ENCODE measurements at places on chromosomes 13 and 19.

DNA sequence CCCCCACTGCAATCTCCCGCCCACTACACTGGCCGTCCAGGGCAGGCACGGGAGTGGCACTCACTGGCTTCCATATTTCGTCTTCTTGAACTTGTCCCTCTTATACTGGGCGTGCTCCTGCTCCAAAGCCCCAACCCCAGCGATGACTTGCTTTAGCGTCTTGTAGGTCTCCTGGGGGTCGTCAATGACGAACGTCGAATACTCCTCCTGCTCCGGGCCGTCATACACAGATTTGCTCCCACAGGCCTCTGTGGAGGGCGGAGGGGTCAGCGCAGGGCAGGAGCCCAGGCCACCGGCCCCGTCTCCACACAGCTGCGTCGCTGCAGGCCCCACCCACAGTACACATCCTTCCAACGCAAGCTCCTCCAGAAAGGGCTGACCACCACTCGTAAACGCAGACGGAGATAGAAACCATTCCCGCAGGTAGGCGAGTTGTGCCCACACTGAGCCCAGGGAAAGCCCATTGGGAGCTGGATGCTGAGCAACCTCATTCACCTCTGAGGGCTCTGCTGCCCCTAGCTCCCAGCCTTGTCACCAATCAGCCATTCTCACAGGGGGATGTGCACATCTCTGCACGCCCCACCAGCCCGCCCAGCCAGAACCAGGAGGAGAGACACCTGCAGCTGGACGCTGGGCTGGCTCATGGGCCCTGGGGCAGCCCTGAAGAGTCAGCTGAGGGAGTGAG lies 7.9 kb upstream of the C13orf46 start:
- DNase-seq = no peak

DNA sequence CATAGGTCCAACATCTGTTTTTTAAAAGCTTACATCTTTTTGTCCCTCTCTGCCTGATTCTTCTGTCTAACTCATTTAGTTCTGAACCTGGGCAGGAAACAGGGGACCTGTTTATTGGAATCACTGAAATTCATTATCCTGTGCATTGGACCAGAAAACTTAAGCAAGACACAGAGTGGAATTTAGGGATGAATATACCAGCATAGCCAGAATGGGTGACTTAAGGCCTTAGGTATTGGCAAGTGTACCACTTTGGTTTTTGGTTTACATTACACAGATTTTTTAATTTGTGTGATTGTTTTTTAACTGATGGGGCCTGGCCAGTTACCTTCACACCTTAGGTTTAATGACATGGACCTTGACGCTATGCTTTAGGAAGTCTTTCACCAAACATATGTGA lies 232.5 kb downstream of the GPC5 start:
- DNase-seq = no peak

DNA sequence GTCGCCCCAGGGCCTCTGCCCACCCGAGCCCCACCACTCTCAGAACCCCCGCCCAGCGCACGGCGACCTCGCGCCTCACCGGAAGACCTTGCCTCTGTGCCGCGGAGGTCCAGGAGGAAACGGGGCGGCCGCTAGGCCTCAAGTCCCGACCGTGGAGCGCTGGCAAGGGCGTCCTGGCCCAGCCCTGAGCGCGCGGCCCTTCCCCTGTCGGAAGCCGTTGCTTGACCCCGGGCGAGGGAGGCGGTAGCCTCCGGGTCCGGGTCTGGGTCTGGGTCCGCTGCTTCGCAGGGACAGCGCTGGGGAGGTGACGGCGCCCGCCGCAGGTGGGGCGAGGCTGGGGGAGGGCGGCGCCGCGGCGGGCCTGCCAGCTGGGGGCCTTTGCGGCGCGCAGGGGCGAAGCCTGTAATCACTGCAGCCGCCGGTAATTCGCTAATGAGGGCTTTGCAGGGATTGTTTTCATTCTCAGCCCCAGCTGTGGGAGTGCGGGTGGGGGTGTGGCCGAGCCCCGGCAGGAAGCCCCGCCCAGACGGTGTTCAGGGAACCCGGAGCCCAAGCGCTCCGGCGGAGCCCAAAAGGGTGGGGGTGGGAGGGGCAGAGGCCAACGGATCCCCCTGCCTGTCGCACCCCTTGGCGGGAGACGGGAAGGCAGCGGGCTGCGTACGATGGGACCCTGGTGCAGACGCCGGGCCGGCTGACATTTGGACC lies 8.6 kb downstream of the C19orf25 start:
- peak; percentile 87 for DNase-seq

DNA sequence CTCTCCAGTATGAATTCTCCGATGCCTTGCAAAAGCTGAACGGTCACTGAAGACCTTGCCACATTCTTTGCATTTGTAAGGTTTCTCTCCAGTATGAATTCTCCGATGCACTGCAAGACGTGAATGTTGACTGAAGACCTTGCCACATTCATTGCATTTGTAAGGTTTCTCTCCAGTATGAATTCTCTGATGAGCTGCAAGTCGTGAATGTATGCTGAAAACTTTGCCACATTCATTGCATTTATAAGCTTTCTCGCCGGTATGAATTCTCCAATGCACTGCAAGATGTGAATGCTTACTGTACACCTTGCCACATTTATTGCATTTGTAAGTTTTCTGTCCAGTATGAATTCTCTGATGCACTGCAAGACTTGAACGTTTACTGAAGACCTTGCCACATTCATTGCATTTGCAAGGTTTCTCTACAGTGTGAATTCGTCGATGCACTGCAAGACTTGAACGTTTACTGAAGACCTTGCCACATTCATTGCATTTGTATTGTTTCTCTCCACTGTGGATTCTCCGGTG lies 20.0 kb upstream of the ZNF841 start:
- no peak for DNase-seq

Data from HuH-7 (cell line).